NCI-H1092 treated with DMSO at 0.1 percent for 48 hours (cell line): ENCODE measurements at places on chromosomes 12 and 14.

GRCh38 chr14:69154779-69155178 lies 1.9 kb upstream of the DCAF5 start:
- no peak for DNase-seq

DNA sequence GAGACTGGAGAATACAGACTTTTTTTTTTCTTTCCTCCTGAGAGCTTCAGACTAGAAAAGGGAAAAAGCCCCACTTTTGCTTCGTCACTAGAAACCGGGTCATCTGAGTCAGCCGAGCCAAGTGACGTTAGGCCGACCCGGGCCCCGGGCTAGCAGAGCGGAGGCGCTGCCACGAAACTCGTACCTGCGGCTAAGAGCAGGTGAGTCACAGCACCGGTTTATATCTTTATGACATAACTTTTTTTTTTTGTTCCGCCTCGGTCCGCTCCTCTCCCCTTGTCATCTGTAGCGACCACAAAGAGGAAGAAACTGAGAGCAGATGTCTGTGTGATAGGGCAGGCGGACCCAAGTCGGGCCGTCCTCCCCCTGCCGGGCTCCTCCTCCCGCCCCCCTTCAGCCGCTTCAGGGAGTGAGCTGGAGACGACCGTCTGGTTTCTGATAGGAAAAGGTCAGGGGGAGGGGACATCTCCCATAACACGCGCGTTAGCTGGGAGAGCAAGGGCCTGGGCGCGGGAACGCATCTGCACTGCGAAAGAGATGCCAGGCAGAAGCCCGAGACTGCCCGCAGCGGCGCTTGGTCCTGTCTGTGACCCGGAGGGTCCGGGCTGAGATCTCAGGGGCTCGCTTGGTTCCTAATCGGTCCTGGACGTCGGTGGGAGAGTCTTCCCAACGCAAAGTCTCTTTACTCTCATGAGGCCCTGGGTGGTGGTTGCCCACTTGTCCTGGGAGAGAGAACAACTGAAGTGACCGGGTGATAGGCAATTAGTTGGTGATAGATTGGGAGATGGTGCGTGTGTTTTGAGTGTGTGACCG lies 586 bp downstream of the TTC6 start:
- peak; percentile 96 for DNase-seq

DNA sequence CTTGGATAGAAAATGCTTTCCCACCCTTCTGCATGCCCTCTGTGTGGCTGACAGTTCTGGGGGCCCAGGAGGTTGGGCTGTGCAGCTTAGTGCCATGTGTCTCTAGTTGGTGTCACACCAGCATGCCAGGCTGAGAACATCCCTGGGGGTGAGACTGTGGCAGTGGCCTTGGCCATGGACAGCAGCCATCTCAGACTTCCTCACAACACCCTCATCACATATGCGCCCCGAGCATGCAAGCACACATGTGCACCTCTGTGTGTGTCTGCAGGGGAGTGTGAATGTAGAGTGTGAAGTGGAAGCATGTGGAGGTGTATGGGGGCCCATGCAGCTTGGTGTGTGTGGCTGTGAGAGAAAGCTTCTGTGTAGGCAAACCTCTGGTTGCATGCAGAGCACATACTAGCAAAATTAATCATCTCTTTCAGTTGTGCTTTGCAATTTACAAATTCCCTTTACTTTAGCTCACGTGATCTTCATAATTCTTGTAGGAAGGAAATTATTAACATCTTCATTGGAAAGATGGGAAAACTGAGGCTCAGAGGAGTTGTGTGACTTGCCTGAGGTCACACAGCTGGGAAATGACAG lies 8.4 kb downstream of the ASIC1 start:
- DNase-seq, result no peak

DNA sequence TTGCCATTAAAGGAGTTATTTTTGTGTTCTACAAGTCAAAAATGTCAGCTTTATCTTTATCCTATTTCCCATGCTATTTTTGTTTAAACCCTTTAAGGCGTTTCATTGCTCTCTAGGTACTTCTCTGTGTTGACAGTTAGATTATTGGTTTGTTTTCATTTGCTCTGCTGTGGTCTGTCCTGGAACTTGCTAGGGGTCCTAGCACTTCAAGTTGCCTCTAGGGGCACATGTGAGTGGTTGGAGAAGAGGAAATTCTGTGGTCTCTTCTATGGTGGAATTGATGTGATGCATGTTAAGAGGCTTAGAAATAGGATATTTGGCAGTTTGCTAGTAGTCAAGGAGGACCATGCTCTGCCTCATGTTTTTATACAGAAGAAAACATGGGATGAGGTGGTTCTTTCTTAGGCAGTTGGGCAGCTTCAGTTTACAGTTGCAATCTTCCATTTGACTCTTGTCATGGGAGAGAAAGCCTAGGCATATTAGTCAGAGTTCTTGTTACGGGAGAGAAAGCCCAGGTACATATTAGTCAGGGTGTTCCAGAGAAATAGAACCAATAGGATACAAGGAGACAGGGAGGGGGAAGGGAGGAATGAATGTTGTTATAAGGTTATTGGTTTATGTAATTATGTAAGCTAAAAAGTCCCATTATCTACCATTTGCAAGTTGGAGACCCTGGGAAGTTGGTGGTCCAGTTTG lies 14.4 kb downstream of the TTLL5 start:
- DNase-seq, result no peak

- DNase-seq, result no peak
These were observed 356.7 kb downstream of the SNAPC1 start for GRCh38 chr14:62118871-62119270.

GRCh38 chr12:121536054-121536898 lies 44.5 kb downstream of the KDM2B start:
- DNase-seq, result peak; percentile 75

- DNase-seq, result no peak
These were observed 1.2 kb upstream of the AP1G2 start for GRCh38 chr14:23568600-23569331.

DNA sequence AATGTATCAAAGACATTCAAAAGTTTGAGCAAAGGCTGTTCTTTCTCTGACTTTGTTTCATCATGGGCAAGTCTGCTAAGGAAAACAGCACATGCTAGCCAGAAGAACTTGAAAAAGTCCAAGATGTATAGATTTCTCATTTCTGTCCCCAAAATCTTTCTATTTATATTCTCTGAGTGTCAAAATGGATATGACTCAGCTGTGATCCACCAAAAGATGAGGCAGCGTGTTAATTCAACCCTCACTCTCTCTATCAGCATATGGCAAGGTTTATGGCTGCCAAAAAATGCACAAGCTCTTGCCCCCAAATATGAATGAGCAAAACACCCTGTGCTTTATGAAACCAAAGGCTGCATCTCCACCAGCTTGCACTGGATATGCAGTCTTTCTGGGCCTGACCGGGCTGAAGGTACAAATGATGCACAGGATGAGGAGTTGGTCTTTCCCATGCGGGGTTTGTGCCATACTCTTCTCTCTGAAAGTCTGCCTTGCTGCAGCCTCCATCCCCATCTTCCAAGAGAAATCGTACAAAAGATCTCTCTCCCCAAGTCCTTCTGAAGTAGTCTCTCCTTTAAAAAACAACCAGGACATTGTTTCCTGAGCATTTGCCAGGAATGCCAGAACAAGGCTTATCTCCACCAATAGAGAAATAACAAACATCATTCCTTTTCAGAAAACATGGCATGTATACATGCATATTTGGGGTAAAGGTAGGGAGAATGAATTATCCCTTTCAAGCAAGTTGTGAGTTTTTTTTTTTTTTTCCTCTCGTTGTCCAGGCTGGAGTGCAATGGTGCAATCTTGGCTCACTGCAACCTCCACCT lies 203.4 kb downstream of the TMX1 start:
- no peak for DNase-seq

DNA sequence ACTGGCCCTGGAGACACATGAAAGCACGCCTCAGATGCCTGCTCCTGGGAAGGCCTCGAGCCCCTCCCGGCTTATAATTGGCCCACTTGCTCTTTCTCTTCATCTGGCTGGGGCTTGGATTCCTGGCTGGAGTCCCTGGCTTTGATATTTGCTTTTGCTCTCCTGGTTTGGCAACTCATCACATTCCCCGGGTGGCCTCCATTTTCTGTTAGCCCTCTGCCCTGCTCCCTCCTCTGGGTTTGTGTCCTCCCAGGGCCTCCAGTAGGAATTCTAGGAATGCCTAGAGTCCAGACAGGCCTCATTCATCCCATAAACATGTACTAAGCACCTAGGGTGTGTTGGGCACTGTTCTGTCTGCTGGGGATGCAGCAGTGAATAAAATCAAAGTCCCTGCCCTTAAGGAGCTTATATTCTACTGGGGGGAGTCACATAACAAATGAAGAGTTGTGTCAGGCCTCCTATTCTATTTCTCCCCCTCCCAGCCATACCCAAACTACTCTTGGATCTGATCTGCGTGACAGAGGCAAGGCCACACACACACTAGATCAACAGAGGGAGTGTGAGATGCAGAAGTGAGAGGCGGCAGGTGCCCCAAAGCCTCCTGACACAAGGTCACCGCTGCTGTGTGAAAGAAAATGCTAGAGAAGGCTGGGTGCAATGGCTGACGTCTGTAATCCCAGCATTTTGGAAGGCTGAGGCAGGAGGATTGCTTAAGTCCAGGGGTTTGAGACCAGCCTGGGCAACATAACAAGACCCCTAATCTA lies 21.3 kb upstream of the TSPAN9 start:
- peak; percentile 73 for DNase-seq

DNA sequence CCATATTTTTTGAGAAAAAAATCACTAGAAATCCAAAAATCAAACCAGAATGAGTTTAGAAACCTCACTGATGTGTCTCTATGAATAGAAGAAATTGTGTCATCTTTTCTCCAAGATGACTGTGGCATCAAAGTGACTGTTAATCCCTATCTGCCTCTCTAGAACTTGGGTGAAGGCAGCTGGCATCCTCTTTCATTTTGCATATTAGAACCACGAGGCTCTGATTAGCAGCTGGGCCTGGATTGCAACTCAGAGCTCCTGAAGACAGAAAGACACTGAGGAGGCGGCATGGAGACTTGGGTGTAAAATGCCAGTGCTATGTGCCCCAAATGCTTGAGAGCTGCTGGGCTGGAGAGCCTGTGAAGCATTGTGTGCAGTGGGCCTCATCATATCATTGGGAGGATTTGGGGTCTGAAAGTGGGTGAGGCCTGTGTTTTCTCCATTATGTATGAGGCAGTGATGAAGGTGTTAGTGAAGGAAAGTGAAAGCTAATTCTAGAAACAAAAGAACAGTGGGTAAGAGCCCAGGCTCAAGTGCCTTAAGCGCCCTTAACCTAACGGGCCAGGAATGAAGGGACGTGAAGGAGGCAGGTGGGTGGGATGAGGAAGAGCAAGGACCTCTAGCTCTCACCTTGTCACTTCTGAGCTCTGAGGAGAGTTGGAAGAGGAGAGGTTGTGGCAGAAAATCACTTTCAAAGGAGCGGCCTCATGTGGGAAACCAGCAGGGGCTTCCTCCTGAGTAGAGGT lies 26.2 kb downstream of the NKX2-8 start:
- DNase-seq, result no peak

GRCh38 chr12:79927772-79928474 lies 7.0 kb downstream of the PPP1R12A start:
- no peak for DNase-seq
